ENCODE measurements at places on chromosomes 4 and X. TPM values are rescaled to one million over a fixed set of nuclear protein-coding genes. Genes with fewer than 3 reads are reported as not detected.

TMPRSS11D gene
- not detected for polyA plus RNA-seq

SLC6A14 gene
- not detected for polyA plus RNA-seq

IL3RA gene
- polyA plus RNA-seq: 2.9 TPM

FAM114A1 gene
- 9.4 TPM for polyA plus RNA-seq

ENAM gene
- not detected for polyA plus RNA-seq

UGT2B17 gene
- not detected for polyA plus RNA-seq

FAM156B gene
- 7.7 TPM for polyA plus RNA-seq

MND1 gene
- polyA plus RNA-seq: 3.0 TPM

RCHY1 gene
- 12.3 TPM for polyA plus RNA-seq

MAGEA11 gene
- polyA plus RNA-seq: not detected

TMSB15C gene
- 3.7 TPM for polyA plus RNA-seq

ADH1B gene
- 1.1 TPM for polyA plus RNA-seq

FMR1NB gene
- polyA plus RNA-seq: not detected

GYPE gene
- not detected for polyA plus RNA-seq

MTMR8 gene
- polyA plus RNA-seq: not detected

PABPC5 gene
- polyA plus RNA-seq: 0.76 TPM

COL4A6 gene
- polyA plus RNA-seq: 0.29 TPM

PCSK1N gene
- polyA plus RNA-seq: 267 TPM

TMEM156 gene
- polyA plus RNA-seq: 0.27 TPM

ART3 gene
- polyA plus RNA-seq: 1.2 TPM

ALG13 gene
- polyA plus RNA-seq: 16.8 TPM

NAP1L3 gene
- polyA plus RNA-seq: 19.1 TPM

MAGT1 gene
- polyA plus RNA-seq: 22.5 TPM

ARR3 gene
- polyA plus RNA-seq: not detected

COL25A1 gene
- not detected for polyA plus RNA-seq

NEIL3 gene
- 1.8 TPM for polyA plus RNA-seq

ASMT gene
- polyA plus RNA-seq: not detected

SCML2 gene
- 3.9 TPM for polyA plus RNA-seq

SPANXD gene
- not detected for polyA plus RNA-seq

MID1 gene
- polyA plus RNA-seq: 7.4 TPM

AP1AR gene
- polyA plus RNA-seq: 3.4 TPM

FAM9B gene
- polyA plus RNA-seq: not detected

ERAS gene
- polyA plus RNA-seq: 0.75 TPM

MAGEB10 gene
- polyA plus RNA-seq: not detected

PLP1 gene
- 1,325 TPM for polyA plus RNA-seq

GAGE2A gene
- not detected for polyA plus RNA-seq

EGFL6 gene
- polyA plus RNA-seq: 0.22 TPM

CPE gene
- 336 TPM for polyA plus RNA-seq

PAQR3 gene
- polyA plus RNA-seq: 5.2 TPM

GPR50 gene
- polyA plus RNA-seq: not detected

Measured in brain (organoid and tissue), 16 donors.